Dermis blood vessel endothelial cell (primary cell): ENCODE measurements at places on chromosomes 13 and 19. TPM values are rescaled to one million over a fixed set of nuclear protein-coding genes. Genes with fewer than 3 reads are reported as not detected.

DNA sequence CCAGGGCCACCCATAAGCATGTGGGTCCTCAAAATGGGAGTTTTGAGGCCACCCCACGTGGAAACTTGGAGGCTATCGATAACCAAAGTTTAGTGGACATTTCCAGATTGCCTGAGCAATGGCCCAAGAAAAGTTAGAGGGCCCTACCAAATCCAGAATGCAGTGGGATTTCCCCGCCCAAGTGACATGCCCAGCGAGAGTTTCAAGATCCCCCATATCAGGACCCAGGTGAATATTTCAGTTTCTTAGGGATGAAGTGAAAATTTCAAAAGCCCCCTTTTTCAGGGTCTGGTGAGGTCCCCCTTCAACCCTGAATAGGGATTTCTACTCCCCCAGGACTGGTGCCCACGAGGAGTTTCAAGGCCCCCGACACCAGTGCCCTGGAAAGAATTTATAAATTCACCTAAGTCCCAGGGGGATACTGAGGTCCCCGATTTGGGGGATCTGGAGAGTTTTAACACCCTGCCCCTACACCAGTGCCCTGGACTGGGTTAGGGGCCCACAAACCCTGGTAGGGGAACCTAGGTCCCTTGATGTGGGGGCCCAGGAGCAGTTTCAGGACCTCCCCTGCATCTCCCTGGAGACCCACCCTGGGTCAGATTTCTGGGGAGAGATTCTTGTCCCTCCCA, 695 bp downstream of the BST2 start:
- no peak for DNase-seq

Gene EFNB2
- 60.1 and 121 TPM in 2 replicates for total RNA-seq

Gene B3GNT8
- 1.8 and 2.6 TPM in 2 replicates for total RNA-seq

Gene GRIN2D
- 0.51 and 0.79 TPM in 2 replicates for total RNA-seq

Gene TEX101
- not detected in 2 replicates for total RNA-seq

- DNase-seq = no peak
Measured at GRCh38 chr13:94181461-94182107, 297.9 kb downstream of the DCT start.

DNA sequence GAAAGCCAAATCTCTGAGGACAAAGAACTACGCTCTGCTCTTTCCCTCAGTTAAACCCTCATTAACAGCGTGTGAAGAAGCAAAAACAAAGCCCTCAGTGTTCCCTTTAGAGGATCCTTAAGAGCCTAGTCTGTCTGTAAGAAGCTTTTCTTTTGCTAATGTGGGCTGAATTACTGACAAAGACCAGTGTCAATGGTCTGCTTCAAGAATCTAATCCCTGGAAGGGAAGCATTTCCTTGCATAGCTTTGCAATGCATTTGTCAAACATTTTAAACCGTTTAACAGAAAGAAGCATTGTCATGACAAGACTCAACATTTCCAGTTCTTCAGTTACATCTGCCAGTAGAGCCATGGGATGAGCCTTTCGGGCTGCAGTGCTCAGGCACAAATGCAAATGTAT, 64.9 kb downstream of the EDNRB start:
- no peak for DNase-seq

DNA sequence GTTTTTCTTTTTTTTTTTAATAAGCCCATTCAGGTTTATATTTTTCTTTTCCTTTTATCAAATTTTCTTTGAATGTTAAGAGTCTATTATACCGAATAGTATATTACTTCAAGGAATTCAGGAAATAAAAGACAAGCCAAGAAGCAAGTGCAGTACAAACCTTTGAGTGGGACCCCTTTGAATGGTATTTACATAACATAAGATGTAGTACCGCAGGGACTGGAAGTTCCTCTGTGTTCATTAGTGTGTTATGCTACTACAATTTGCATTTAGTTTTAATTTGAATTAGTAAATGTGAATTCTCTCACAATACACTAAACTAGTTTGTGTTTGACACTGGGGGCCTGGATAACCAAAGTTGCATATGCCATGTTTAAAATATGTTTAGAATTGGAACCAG, 339.5 kb downstream of the DCT start:
- no peak for DNase-seq

- DNase-seq = no peak
Measured at GRCh38 chr19:35908010-35908441, at the start of gene TYROBP. TSS of gene TYROBP (minus strand) at chr19:35908295. CDS start at chr19:35908228, 67 bp downstream.
